ENCODE measurements at places on chromosomes 12 and 14.

GRCh38 chr12:21773263-21773741 lies 1.2 kb downstream of the KCNJ8 start:
- peak; percentile 36 for DNase-seq

- DNase-seq = no peak
These were observed 22.9 kb downstream of the FBXW8 start for GRCh38 chr12:116933512-116934246.

- DNase-seq = no peak
These were observed 51.6 kb upstream of the OR4E1 start for GRCh38 chr14:21725250-21725649.

DNA sequence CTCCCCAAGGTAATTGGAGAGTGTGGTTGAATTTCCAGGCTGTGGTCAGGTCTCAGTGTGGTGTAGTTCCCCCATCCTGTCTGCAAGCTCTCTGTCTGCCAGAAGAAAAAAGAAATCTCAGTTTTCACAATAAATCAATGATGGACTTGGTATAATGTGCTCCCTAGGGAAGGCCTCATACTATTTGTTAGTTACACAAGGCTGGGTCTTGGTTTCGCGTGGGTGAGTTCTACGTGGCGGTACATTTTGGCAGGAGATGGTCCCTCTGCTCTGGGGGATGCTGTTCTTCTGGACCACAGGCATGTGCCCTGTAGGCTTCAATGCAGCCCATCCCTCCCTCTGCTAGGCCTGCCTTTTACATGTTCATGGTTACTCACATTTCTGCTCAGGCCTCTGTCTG lies 206.4 kb upstream of the PELI2 start:
- DNase-seq = no peak

GRCh38 chr14:29706700-29707099 lies 220.9 kb downstream of the PRKD1 start:
- no peak for DNase-seq

- no peak for DNase-seq
These were observed 42.1 kb downstream of the SCARB1 start for GRCh38 chr12:124821252-124822200.

DNA sequence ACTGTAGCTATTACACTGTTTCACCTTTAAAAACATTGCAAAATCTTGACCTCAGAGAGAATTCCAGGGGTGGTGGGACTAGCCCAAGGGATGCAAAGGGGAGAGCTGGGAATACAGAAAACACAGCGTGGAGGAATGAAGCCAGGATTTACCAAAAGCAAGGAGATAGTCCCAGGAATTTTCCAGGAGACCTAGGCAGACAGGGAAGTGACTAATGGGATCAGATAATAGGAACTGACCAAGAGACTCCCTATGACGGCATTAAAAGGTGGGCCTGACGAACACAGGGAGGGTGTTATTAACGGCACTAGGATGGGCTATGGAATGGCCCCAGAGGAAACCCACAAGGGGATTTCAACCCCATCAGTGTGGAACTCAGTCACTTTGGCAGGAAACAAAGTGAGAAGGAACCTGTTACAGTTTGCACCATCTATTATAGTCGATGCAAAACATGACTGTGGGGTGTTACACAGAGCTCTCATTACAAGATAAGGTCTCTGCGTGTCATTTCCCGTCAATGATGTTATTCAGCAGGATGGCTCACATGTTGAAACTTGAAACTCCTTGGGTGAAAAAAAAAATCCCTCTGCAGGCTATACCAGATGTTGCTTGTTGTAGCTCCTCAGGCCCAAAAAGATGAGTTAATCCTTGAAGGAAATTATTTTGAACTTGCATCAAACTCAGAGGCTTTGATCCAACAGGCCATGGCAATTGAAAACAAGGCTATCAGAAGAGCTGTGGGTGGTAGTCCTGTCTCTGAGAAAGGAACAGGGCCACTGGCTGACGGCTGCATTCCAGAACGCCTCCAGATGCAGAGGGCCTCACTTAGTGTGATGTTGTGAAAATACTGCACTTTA lies 58.7 kb downstream of the DRAM1 start:
- DNase-seq = peak; percentile 95

DNA sequence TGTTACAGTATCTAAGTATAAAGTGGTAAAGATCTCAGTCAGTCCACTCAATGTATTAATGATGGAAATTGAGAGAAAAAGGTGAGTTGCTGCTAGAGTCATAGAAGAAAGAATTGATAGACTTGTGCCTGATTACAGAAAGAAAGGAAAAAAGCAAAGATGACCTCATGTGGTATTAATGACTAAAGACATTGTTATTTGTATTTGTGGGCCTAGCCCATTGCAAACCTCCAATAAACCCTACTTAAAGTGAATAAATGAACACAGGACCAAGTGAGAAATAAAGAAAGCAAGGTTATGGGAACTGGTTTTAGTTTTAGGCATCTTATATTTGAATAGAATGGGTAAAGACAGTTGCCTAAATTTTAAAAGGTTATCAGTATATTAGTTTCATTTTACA lies 105.5 kb downstream of the SYT1 start:
- DNase-seq = peak; percentile 35

DNA sequence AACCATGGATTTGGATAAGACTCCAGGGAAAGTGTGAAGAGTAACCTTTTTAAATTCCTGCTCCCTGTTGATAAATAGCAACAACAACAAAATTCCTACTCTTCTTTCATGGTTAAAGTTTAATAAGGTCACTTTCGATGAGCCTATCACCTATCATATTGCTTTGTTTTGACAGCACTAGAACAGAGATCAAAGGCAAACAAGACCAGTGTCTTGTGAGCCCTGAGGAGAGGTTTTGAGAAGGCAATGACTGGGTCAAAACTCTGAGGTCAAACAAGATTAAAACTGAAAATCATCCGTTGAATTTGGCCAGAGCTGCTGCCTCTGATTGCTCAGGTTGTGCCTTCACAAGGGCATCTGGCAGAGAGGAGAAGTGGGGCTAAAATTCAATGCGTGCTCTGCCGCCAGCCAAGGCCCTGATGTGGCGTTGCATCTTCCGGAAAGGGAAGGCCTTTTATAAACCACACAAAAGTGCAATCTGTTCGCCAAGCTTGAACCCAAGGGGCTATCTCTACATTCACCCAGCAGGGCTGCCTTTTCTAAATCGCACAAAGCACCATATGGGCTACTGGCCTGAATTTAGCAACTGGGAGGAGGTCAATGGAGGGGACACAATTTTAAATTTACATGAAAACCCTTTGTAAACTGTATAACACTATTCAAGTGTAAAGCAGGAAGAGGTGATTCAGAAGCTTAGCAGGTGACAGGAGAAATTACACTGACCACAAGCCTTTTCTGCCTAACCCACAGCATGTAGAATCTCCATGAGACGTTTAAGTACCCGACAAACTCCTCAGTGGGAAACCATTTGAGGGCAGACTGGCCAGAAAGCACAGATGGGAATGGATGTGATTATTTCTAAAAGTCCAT lies 140.8 kb downstream of the DAD1 start:
- DNase-seq = no peak

DNA sequence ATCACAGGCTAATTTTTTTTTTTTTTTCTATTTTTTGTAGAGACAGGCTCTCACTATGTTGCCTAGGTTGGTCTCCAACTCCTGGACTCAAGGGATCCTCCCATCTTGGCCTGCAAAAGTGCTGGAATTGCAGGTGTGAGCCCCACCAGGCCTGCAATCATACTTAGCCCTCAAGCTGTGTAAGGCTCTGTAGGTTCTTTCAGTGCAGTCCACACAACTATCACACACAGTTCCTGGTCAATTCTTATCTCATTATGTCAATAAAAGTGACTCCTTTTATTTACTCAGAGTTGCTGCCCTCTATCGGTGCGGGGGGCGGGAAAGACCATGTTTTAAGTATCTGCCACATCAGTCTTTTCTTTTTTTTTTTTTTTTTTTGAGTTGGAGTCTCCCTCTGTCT lies 29.0 kb downstream of the SLC2A3 start:
- peak; percentile 60 for DNase-seq

DNA sequence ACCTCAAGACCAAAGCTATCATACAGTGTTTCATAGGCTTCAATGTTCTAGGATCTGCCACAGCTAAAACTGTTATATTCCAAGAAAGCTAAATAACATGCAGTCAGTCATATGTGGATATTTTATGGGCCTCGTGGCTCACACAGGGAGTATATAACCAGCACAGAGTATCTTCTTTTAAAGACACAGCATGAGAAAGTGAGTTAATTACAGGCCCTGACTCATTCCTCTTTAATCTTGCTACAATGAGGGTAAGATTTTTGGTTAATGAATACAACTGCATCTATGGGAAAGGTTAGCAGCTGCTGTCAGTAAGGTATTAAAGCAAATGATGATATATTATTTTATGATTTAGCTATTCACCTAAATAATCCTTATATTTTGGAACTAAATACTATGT lies 111.0 kb downstream of the TRAFD1 start:
- DNase-seq = no peak
